ENCODE measurements at places on chromosomes 1 and 21. TPM values are rescaled to one million over a fixed set of nuclear protein-coding genes. Genes with fewer than 3 reads are reported as not detected.
A peak's percentile ranks its signal among the peaks of the same experiment; 100 is the strongest.

DNA sequence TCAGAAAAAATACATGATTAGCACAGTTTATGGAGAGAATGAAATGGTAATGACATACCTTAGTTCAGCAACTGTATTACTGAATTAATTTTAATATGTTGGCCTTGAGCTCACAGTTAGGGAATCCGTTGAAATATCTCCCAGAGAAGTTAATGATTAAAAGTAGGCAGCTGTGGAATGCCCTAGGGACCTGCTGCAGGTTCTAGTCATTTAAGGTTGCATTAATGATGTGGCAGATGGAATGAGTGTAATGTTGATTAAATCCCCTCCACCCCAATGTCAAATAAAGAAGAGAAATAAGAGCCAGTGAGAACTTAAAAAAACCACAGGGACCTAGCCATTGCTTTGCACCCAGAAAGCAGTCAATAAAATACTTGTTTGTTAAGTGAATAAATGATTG lies 40.3 kb upstream of the TRIM45 start:
- DNase-seq: no peak

DNA sequence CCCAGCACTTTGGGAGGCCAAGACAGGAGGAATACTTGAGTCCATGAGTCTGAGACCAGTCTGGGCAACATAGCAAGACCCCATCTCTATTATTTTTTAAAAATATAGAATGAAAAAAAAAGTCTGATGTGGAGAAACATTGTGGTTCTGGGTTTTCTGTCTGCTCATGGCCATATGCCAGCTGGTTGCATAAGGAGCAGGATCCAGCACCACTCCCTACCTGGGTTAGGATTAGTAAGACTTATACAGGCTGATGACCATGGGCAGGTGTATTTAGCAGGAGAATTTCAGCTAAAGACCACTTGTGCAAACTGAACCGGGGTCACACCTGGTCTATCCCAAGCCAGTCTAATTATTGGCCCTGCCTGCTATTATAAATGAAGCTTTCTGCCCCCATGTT lies 16.7 kb upstream of the GPX7 start:
- no peak for DNase-seq

DNA sequence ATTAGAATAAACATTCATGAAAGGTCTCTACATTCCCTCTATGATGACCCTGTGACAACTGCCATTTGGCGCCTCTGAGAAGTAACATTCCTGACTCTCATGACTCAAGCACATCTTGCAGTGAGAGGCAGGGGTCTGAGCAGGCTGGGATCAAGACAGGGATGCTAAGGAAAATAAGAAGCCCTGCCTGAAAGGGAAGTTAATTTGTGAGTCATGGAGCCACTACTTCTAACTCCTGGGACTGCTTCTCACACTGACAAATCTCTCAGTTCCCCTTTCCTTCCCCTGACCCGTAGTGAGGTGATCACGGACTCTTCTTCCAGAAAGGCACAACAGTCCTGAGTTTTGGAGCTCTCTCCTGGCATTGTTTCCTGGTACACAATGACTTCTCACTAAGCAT lies 231.9 kb downstream of the TNR start:
- DNase-seq: no peak

GRCh38 chr1:20376880-20377494 lies 86.3 kb downstream of the VWA5B1 start:
- DNase-seq: no peak

GRCh38 chr21:16865632-16866031 lies 647.2 kb upstream of the CXADR start:
- DNase-seq: no peak

DNA sequence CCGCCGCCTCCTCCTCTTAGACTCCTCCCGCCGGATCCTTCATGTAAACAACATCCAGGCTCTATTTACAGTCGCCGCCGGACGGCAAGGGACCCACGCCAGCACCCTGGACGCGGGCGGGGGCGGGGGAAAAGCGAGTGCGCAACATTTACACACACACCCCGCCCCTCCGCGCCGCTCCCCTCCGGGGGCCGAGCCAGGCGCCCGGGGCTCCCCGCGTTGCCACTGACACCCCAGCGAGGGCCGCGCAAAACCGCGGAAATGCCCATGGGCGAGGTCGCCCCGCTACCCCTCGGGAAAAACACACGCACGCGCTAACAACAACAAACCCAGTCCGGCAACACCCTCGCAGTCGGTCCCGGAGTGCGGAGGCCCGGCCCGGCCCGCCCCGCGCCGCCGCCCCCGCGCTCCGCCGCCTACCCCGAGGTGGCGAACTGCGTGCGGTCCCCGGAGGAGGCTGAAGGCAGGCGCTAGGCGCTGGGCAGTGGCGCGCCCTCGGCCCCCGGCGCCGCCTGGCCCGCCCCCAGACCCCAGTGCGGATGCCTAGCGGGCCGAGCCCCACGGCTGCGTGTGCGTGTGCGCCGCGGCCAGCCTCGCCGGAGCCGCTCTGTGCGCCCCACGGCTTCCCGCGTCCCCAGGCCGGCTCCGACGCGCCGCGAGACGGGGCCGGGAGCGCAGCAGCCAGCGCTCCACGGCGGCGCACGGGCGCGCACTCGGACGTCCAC lies 81.1 kb upstream of the AK4 start:
- DNase-seq: peak; percentile 66

- no peak for DNase-seq
Observed at GRCh38 chr1:168218658-168219057, 7.1 kb upstream of the SFT2D2 start.

- no peak for DNase-seq
Observed at GRCh38 chr1:243946946-243947345, 96.9 kb upstream of the AKT3 start.

GRCh38 chr1:10624256-10625050 lies 149.7 kb downstream of the PEX14 start:
- no peak for DNase-seq

DNA sequence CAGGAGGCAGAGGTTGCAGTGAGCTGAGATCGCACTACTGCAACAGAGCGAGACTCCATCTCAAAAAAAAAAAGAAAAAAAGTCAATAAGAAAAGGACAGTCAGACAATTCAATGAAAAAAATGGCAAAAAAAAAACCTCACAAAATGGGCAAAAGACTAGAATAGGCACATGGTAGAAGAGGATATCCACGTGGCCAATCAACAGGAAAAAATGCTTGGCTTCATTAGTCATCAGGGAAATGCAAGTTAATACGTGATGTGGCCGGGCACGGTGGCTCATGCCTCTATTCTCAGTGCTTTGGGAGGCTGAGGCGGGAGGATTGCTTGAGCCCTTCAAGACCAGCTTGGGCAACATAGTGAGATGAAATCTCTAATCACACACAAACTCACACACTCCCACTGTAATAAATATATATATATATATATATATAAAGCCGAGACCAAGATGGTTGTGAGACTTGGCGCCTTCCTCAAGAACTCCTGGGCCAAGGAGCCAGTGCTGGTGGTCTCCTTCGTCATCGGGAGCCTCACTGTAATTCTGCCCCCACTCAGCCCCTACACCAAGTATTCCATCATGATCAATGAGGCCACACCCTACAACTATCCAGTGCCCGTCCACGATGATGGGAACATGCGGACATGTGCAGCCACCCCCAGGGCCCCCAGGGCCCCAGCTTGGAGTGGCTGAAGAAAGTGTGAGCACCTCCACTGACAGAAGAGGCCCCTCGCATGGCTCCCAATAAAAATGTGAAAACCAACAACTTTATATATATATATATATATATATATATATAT lies 22.9 kb upstream of the LEFTY2 start:
- DNase-seq: no peak

GRCh38 chr1:17434016-17434415 lies 5.5 kb downstream of the RCC2 start:
- no peak for DNase-seq

GRCh38 chr1:213124590-213124989 lies 73.5 kb downstream of the RPS6KC1 start:
- no peak for DNase-seq

Gene CTSS
- total RNA-seq: 82.4 TPM

Gene WDR64
- not detected for total RNA-seq

Gene ALDH4A1
- total RNA-seq: 59.1 TPM

Gene FMO1
- 2.3 TPM for total RNA-seq

Gene IBA57
- 4.8 TPM for total RNA-seq

Gene MAP3K21
- total RNA-seq: 6.4 TPM

Gene TNFRSF1B
- 4.7 TPM for total RNA-seq

Measured in esophagus squamous epithelium (tissue), 5 donors.